ENCODE measurements at places on chromosomes 16 and 17.

- no peak for DNase-seq
Measured at GRCh38 chr16:64919141-64919540, 202.7 kb downstream of the CDH11 start.

- DNase-seq, result peak; percentile 54
Measured at GRCh38 chr16:56193951-56194726, 2.9 kb downstream of the GNAO1 start.

DNA sequence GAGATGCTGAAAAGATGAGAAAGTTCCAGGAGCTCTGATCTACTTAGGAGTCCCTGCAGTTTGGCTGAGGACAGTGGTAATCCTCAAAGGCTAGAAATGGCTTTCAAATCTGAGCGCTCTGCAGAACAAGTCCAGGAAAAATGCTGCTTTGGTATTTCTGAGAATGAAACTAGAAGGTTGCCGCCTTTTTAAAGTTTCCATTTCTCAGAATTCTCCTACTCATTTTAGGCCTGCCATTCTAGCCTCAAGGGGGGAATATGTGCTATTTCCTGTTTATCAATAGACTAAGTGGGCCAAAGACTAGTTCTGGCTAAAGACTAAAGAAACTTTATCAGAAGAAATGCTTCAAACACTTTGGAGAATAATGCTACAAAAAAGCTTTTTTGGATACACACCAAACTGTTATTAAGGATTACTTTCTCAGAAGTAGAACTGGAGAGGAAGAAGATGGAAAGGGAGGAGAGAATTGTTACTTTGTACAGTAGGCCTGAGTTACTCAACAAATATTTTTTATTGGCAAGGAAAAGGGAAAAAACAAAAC is at the start of gene SLFN12L:
Gene SLFN12L (minus strand): TSS at position 78 of the 541 bp plus-strand sequence. CDS start 15,314 bp downstream, outside the sequence.
- DNase-seq, result no peak

DNA sequence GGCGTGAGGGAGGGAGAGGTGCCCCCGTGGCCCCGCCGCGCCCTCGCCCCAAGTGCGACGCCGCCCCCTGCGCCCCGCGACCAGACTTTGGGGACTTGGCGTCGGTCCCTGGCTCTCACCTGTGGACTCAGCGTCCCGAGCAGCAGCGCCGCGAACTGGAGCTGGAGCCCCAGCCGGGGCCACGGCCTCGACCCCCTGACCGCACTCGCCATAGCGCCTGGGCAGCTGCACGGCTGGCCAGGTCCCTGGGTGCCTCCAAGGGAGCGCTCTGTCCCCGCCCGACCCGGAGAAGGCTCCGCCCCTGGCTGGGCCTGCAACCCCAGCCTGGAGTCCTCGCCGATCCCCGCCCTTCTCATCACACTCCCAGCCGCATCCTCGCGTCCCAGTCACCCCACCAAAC is at the start of gene ERN2:
Gene ERN2 (minus strand): TSS at position 247 of the 400 bp plus-strand sequence. CDS start 35 bp downstream, at position 212.
- no peak for DNase-seq

- no peak for DNase-seq
Measured at GRCh38 chr16:64074706-64075105, 1047.2 kb downstream of the CDH11 start.

DNA sequence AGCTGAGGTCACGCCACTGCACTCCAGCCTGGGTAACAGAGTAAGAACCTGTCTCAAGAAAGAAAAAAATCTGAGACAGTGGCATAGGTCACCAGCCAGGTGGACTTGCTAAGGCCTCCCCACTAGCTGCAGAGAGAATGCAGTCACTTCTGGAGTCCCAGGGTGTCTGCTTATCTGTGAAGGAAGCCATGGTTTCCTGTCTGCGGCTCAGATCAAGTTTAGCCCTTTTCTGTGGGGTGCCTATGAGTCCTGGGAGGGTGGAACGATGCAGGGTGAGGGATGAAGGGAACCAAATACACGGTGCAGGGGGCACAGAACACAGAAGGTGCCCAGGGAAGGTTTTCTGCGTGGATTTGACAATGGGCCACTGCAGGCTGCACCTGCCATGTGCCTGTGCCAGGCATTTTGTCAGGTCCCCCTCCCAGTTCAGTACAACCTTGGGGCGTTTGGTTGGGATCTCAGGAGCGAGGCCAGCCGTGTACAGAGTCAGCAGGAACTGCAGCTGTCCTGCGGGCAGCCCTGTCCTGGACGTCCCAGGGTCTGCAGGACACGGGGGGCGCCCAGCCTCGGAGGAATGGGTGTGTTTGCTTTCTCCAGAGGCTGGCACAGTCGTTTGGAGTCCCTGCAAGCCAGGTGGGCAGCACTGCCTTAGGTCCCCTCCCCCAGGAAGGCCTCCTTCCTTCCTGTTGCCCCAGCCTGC is 41.8 kb downstream of the RAB11FIP4 start:
- no peak for DNase-seq

DNA sequence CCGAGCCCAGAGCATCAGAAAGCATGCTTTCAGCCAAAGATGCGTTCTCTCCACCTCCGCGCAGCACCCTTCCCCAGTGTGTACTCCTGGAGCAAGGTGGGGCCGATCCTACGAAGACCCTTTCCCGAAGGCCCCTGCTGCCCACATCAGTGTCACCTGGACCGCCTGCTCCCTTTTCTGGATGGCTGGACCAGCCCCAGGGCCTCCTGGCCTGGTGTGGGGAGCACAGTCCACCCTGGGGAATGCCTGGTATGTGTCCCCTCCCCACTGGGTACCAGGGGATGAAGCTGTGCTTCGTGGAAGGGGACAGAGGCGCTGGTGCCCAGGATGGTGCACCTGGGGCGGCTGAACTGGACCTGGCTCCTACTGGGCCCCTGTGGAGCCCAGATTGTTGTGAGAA is 173.8 kb downstream of the SEC14L1 start:
- no peak for DNase-seq

- no peak for DNase-seq
Measured at GRCh38 chr17:50194140-50194933, 7.1 kb downstream of the COL1A1 start.

GRCh38 chr17:78883533-78884131 is 19.4 kb downstream of the CEP295NL start:
- no peak for DNase-seq

DNA sequence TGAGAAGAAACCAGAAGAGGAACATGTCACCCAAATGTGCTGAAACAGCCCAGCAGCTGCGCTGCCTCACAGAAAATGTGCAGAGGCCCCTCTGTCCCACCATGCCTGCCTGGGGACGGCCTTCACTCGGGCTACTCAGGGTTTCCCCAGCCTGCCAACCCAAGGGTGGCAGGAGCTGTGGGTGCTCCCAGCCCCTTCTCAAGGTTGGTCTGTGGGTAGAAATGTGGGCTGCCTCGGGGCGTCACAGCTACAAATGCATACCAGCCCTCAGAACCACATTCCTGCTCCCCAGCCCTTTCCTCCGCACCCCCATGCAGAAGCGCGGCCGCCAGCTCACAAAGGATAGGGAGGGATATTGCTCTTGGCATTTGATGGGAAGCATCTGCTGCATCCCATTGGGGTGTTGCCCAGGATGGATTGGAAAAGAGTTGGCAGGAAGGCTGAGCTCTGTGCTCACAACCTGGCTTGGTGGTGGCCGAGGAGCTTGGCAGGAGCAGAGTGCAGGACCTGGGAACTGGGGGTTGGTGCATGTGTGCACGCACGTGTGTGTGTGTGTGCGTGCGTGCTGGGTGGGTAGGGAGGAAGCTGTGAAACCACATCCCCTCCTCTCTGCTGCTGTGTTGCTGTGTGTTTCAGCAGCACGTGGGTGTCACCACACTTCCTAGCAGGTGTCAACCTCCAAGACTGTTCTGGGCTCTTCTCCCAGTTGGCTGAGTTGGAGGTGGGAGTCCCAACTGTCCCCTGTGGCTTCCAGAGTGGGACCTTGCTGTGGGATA is 304.4 kb downstream of the SEC14L1 start:
- DNase-seq, result no peak

DNA sequence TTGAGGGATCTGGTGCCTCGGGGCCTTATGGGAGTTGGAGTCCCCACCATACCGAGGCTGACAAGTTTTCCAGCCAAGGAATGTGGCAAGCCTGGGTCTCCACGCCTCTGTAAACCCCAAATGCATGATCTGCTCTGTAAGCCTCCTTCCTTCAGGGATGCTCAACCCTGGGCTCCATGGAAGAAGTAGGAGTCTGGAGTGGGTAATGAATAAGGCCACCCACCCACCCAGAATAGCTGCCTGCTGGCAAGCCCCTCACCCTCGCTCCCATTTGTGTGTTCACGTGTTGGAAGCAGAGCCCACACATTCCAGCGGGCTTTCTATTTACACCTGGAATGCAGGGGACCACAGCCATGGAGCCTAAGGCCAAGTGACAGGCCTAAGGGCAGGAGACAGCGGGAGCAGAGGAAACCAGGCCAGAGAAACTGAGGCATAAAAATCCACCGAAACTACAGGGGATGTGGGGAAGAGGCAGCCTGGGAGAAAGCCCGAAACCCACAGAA is 4.4 kb downstream of the DLG4 start:
- DNase-seq, result no peak

DNA sequence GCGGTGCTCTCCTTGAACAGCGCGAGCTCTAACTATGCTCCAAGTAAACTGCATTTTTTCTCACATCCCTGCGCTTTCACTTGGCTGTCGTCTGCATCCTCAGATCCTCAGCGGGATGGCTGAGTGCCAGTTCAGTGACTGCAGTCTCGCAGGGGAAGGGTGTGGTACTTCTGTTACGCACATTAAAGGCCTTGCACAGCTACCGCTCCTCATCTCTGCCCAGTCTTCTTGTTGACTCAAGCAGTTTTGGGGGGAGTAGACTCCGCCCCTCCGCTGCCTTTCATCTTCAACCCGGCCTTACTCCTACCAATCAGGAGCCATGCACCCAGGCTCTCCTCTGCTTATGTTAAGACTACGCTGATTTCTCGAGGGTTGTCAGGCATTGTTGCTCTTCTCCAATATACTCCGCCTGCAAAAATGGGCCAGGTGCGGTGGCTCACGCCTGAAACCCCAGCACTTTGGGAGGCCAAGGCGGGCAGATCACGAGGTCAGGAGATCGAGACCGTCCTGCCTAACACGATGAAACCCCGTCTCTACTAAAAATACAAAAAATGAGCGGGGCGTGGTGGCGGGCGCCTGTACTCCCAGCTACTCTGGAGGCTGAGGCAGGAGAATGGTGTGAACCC is 10.0 kb downstream of the ATP5PD start:
- DNase-seq, result no peak

- no peak for DNase-seq
Measured at GRCh38 chr16:53737552-53737951, 33.6 kb downstream of the FTO start.

DNA sequence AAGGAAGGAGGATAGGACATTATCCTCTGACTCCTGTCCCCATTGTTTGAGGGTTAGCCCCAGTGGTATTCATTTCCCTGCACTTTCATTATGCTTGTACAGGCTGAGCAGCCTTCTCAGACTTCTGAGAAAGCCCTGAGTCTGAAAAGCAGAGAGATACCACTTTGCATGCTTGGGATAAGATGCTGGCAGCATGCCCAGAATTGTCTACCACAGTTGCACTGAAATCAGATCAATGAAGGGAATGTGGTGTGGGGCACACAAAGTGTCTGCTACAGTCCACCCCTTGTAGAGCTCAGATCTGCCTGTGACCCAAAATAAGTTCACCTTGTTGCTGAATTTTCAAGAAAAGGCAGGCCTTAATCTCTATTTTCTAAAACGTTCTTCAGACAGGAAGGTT is 160.6 kb downstream of the CCT6B start:
- DNase-seq, result no peak

- DNase-seq, result no peak
Measured at GRCh38 chr17:76252040-76252954, 12.0 kb upstream of the RNF157 start.

DNA sequence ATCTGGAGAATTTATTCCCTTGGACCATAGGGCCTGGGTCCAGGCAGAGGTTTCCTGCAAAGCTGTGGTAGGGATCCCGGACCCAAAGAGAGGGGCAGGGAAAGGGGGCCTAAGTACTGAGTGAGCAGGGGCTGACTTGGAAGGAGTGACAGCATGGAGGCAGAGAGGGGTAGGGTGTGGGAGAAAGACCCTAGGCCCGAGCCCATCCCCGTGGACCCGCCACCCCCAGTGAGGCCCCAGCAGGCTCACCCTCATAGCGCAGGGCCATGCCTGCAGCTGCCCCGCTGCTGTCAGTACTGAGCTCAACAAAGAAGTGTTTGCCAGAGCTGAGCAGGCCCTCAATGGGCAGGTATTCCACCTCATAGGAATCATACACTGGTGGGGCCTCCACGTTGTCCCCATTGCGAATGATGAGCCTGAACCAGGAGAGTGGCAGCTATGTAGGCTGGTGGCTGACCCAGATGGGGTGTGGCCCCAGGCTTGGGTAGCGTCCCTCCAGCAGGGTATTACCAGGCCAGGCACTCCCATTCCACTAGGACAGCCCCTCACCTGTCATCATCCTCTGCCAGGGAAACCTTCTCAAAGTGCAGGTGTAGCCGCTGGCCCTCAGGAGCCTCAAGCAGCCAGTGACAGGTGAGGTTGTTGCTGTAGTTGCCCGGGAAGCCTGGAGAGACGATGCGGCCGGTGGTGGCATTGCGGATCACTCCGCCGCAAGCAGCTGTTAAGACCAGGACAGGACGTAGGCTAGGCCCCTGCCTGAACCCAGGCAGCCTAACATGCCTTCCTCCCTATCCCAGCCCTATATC is 9.1 kb upstream of the PHF12 start:
- no peak for DNase-seq

DNA sequence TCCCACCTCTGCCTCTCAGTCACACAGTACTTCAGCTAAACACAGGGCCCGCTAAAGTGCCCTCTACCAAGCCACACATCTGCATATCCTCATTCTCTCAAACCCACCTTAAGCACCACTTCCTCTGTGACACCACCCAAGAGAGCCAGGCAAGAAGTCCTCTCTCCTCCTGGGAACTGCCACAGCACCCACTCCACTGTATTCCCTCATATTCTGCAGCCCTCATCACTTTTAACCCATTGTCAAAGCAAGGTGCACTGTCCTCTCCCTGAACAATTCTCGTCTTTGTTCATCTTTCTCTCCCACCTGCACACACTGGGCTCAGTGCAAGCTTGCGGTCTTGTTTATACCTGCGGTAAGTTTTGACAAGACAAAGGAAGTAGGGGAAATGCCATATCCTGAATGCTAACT is 13.6 kb downstream of the CHD9 start:
- no peak for DNase-seq

DNA sequence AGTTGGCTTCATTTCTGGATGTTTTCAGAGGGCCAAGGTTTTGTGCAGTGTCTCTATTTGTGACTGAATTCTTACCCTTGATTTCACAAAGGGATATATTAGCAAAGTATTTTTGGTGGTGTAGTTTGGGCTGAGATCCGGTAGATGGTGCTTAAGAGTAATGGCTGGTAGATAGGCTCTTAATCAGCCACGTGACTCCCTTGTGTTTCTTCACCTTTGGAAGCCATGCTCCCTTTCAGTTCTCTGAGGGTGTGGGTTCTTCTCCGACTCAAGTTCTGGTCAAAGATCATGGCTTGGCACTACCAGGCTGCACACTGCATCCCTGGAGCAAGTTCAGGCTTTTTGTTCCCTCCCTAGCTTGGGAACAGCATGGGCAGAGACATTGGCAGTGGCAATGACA is 887.3 kb downstream of the CDH8 start:
- no peak for DNase-seq

DNA sequence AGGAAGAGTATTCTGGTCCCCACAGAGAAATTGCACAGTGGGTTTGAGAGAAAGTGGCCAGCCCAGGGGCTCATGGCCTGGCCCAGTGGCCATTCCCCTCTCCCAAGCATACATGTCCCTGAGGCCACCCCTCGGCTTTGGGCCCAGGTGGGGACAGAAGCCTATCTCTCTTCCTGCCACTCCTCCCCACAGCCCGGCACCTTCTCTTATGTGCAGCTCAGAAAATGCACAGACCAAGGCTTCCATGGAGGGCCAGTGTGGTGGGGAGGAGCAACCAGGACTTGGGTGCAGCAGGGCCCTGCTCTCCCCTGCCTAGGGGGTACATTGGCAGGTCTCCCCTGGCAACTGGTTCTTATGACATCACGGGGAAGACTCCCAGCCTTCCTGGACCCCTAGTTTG is at the start of gene C16orf90:
Gene C16orf90 (minus strand): TSS at position 314 of the 400 bp plus-strand sequence. CDS start 68 bp downstream, at position 246.
- DNase-seq, result no peak
